ENCODE measurements at places on chromosomes 16 and 17.

- DNase-seq: no peak
Measured at GRCh38 chr17:39671651-39672521, 3.6 kb downstream of the PNMT start.

GRCh38 chr17:64984851-64985521 is 65.7 kb upstream of the LRRC37A3 start:
- DNase-seq: peak; percentile 60

DNA sequence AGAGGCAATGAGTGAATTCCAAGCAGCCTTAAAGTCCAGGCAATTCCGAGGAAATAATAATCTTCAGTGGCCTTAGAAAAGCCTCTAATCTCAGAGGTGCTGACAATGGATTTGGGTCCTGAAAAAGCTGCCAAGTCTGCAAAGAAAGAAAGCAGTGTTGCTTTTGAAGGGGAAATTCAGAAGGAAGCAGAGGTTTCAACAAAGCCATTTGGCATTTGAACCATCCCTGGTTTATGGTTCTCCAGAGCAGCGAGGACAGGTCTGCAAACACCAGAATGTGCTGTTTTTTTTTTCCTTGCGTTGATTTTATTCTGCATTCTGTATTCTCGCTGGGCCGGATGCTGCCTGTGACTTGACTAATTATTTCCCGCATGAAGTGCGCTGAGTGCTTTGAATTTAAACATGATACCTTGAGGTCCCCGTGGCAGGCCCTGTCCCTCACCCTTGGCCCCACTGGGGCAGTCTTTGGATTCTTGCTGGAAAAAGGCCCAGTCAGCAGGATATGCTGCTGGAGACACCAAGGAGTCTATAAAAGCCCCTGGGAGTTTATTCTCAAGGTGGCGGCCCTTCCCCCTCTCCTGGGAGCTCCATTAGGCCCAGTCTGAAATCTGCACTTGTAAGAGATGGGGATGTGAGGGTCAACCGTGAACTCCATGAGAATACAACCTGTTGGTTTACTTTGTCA is 338.3 kb downstream of the HAPSTR1 start:
- DNase-seq: no peak

GRCh38 chr17:8091033-8091687 is 3.6 kb upstream of the ALOX12B start:
- DNase-seq: no peak

DNA sequence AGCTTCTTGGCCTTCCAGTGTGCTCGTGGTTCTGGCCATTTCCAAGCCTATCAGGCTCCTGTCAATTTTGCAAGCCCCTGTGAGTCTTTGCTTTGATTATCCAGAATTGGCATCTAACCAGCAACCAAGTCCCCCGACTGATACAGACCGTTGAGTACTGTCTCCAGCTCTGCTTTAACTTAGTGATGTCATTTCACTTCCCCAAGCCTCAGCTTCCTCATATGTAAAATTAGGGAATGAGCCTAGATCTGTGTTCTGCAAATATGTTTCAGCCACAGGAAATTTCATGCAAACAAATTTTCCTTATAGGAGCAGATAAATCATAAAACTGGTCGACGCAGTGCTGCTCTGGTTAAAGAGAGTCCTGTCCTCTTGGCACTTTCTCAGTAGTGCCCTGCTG is 60.1 kb upstream of the WSB1 start:
- DNase-seq: no peak

DNA sequence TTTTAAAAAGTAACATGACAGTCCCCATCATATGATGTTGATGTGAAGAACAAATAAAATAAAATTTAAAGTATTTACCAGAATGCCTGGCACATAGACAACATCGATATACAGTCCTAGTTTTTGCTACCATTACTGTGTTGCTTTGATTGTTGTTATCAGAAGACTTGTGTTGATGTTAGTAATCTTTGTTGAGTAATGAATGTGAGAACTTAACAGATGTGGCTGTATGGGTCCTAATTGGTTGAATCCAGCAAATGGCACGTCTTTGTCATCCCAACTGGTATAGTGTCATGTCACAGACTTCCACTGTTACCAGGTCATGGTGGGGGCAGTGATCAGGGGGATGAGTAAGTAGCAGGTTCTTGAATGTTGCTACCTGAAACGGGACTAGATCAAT is 1151.4 kb upstream of the CDH8 start:
- no peak for DNase-seq

GRCh38 chr17:1957037-1957436 is 68.1 kb downstream of the RTN4RL1 start:
- DNase-seq: no peak

DNA sequence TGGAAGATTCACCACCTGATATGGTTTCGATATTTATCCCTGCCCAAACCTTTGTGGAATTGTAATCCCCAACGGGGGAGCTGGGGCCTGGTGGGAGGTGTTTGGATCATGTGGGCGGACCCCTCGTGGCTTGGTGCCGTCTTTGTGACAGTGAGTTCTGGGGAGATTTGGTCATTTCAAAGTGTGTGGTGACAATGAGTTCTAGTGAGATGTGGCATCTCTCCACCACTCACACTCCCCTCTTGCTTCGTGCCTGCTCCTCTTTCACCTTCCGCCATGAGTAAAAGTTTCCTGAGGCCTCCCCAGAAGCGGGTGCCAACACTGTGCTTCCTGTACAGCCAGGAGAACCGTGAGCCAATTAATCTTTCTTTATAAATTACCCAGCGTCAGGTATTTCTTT is 9.7 kb downstream of the CCDC57 start:
- DNase-seq: no peak
